ENCODE measurements at places on chromosomes 6 and 20.
A peak's percentile ranks its signal among the peaks of the same experiment; 100 is the strongest.

GRCh38 chr6:73236144-73236750, 11.0 kb upstream of the KHDC1L start:
- peak; percentile 19 for DNase-seq

DNA sequence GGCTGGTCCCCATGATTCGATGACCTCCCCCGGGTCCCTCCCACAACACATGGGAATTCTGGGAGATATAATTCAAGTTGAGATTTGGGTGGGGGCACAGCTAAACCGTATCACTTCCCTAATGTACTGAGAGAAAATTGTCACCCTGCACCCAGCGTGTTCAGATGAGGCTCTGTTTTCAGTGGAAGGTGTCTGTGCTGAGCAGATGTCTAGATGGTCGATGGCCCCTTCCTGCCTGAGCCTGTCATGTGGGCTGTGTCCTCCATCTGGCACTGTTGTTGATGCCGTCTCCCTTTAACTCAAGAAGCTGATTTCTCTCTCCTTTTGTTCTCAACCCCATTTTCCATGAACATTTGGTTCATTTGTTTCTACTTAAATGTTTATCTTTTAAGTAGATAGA, 37.0 kb downstream of the TMEM181 start:
- no peak for DNase-seq

DNA sequence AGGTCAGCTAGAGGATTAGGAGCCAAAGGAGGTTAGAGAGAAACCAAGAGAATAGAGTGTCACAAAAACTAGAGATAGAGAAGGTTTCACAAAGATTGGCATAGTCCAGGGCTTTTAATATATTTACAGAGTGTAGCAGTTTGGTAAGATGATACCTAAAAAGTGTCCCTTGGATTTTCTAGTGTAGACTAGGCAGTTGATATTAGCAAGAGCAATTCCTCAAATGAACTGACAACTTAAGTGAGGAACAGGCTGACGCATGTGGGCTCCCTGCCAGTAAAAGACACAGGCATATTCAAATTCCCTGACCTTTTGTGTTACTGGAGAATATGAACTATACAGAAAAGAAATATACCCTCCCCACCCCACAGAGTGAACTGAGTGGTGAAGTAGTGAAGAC, 40.1 kb downstream of the VTA1 start:
- DNase-seq, result peak; percentile 52

- DNase-seq, result peak; percentile 39
Measured at GRCh38 chr6:118710616-118711015, 59.2 kb upstream of the CEP85L start.

- peak; percentile 64 for DNase-seq
Measured at GRCh38 chr6:105179244-105180065, at the start of gene POPDC3. POPDC3 (minus strand) TSS chr6:105180014; CDS start chr6:105161909, 18,105 bp downstream.

Measured in astrocyte of the hippocampus (primary cell).